ENCODE measurements at places on chromosomes 6 and 20. TPM values are rescaled to one million over a fixed set of nuclear protein-coding genes. Genes with fewer than 3 reads are reported as not detected.

Gene FERMT1
- 4.6 TPM for polyA plus RNA-seq

Gene CYP39A1
- polyA plus RNA-seq: 0.24 TPM

Gene MEI4
- not detected for polyA plus RNA-seq

DNA sequence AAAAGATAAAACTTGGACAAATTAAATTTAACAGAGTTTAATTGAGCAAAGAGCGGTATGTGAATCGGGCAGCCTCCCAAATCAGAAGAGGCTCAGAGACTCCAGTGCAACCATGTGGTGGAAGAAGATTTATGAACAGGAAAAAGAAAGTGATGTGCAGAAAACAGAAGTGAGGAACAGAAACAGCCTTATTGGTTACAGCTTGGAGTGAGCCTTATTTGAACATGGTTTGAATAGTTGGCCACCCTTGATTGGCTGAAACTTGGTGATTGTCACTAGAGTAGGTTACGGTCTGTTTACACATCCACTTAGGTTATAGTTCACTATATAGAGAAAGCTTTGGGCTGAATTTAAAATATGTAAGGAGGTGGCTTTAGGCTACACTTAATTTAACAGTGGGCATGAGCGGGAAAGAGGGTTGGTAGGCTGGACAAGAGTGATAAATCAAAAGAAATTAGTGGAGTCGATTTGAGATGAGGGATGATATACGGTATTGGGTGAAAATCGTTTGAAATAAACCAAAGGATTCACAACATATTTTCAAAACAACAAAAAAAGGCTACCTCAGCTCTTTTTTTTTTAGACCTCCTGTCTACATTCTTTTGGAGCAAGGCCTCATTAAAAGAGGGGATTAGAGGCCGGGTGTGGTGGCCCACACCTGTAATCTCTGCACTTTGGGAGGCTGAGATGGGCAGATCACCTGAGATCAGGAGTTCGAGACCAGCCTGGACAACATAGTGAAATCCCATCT lies 84.3 kb upstream of the PREP start:
- no peak for DNase-seq

DNA sequence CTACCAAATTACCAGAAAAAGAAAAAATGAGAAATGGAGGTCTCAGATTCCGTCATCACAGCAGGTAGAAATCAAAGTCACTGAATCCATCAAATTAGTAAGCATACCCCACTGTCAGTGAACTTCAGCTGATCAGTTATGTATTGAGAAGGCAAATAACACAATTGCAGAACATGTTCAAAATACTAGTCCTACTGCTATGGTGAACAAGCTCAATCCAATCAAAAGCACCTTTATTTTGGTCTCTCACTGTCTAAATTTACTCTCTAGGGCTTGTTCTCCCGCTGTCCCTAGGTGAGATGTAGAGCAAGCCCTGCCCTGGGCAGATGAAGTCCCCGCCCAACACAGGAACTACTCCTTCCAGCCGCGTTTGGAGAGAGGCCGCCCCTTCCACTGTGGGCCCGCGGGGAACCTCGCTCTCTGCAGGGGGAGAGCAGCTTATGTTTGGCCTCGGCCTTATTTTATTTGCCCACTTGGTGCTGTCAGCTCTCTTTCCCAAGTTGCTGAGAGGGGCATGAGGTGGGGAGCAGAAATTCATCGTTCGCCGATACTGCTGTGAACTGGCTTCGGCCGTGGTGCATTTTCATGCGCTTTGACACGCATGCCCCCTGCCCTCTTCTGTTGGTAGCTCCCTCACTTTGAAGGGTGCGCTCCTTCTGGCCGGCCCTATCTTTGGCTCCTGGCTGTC lies 14.3 kb upstream of the MAP1LC3A start:
- no peak for DNase-seq

- no peak for DNase-seq
Observed at GRCh38 chr6:41375598-41376151, 40.3 kb downstream of the NCR2 start.

GRCh38 chr6:133428295-133428694 lies 187.1 kb downstream of the EYA4 start:
- DNase-seq: no peak

DNA sequence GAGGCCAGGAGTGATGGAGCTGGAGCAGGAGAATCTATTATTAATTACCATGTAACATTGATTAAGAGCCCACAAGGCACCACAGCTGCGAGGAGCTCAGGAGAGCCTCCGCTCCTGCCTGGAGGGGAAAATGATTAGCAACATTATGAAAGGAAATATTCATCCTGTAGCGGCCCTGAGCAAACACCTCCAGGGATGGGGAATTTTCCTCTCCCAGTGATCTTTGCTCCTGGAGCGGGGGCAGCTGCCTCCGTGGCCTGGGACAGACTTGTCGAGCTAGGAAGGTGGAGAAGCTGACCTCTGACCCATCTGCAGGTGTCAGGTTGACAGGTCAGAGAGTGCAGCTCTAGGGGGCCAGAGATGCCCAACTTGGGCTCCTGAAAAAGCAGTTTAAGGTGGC lies 40.1 kb upstream of the SIRPA start:
- DNase-seq: no peak

Measured in fibroblast of lung (primary cell).